ENCODE measurements at places on chromosomes 3 and 15.

GRCh38 chr3:167167491-167167890 lies 212.6 kb downstream of the ZBBX start:
- DNase-seq: no peak

DNA sequence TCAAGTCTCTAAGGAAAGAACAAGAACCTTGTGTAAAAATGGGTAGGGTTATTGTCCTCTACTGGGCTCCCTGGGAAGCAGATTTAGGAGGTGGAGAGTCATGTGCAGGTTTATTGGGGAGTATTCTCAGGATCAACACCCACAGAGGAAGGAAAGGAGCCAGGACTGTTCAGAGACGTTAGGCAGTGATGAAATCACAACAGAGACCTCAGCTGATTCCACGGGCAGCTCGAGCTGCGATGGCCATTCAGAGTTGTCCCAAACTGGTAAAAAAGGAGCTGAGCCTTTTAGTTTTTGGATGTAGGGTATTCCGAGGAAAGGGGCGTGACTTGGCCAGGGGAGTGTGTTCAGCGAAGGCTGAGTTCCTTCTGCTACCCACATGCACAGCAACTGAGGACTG lies 85.0 kb downstream of the RORA start:
- no peak for DNase-seq

DNA sequence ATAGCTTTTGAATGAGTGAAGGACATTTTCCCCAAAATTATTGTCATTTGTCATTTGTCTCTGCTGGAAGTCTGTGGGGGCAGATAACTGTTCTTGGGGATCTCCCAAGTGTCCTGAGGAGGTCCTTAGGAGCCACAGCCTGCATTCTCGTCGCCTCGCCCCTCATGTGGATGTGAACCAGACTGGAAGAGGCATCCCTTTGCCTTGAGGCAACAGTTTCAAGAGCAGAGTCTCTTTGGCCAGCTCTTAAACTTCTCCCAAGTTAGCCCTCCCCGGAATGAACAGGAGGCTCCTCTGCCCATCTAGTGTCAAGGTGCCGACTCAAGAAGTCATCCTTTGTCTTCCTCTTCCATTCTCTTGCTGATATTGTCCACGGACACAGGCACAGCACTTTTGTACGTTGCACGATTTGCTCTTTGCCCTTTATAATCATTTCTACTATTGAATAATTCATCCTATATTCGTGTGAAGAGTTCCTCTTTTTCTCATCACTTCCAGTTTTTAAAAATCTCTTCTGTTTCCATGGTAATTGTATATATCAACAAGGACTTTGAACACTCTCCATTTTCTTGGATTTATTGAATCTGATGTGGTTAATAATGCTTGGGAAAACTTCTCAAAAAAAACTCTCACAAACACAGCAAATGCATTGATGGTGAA lies 40.8 kb upstream of the CD47 start:
- DNase-seq: no peak

DNA sequence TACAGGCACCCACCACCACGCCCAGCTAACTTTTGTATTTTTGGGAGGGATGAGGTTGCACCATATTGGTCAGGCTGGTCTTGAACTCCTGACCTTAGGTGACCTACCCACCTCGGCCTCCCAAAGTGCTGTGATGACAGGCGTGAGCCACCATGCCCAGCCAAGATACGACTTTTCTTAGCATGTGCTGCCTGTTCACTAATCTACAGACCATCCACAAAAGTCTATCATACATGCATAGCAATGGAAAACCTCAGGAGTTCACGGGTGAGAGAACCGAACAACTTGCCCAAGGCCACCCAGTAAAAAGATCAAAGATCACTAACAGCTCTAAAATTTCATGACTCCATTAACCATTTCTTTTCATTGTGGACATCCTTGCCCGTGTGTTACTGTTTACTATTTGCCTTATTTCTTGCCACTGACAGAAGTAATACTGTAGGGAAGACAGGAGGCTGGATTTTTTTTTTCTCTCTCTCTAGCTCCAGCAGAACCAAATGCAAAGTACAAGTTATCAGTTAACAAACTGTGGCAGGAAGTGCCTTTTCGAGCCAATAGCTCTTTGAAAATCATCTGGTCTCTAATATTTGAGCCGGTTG lies 92.3 kb downstream of the FOXP1 start:
- no peak for DNase-seq

- no peak for DNase-seq
Measured at GRCh38 chr3:72630969-72631344, 217.3 kb downstream of the SHQ1 start.

GRCh38 chr3:194633349-194634004 lies at the start of gene TMEM44:
Gene TMEM44 (minus strand): TSS chr3:194633419. CDS start chr3:194633215, 204 bp downstream.
- peak; percentile 56 for DNase-seq

DNA sequence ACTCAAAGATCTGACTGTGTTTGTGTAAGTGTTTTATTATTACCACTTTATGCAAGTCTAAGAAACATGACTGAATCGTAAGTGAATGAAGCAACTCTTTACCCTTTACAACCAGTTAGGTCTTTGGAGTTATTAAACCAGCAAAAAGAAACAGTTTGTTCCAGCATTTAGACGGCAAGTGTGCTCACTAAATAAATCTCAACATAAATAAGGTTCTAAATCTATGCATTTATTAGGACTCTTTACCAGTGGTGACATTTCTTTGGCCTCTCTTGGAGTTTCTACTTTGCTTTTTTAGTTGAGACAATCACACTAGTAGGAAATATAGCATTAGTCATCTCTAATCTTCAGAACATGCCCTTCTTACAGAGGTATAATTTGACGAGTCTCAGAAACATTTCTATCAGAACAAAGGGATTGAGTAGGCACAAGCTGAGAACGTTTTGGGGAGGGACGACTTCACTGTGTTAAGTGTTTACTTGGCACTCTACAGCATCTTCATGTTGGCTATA lies 739.9 kb upstream of the NR2F2 start:
- DNase-seq: no peak

DNA sequence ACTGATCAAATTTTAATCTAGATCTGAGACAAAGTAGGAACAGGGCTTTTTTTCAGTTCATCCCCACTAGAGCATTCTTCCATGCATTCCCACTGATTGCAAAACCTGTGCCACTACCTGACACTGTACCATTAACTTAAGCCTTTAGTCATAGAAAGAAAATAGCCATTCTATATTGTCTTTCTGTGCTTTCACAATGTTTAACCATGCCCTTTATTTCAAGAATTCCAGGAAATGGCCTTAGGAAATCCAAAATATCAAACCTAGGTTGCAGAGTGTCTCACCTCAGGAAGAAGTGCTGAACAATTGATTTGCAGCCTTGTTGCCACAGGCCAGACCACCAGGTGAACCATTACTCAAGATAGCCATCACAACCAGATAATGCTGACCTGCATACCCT lies 56.2 kb upstream of the TGFBR2 start:
- no peak for DNase-seq

- DNase-seq: no peak
Measured at GRCh38 chr3:19885468-19885867, 48.5 kb downstream of the EFHB start.

DNA sequence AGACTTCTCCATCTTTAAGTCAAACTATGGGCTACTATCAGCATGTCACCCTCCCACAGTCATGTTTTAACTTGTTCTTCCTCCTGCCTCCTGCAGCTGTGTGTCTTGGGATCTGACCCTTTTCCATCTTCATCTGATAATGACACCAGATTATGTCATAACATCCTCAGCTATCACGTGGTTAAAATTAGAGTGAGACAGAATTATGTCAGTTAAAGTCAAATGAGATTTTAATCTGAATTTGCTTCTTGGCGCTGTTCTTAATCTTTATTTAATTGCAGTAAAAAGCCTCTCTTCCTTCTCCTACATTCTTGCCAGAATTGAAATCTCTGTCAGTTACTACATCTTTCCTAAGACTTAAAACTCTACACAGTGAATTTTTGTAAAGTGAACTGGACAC lies 107.2 kb downstream of the ARPP21 start:
- DNase-seq: no peak

DNA sequence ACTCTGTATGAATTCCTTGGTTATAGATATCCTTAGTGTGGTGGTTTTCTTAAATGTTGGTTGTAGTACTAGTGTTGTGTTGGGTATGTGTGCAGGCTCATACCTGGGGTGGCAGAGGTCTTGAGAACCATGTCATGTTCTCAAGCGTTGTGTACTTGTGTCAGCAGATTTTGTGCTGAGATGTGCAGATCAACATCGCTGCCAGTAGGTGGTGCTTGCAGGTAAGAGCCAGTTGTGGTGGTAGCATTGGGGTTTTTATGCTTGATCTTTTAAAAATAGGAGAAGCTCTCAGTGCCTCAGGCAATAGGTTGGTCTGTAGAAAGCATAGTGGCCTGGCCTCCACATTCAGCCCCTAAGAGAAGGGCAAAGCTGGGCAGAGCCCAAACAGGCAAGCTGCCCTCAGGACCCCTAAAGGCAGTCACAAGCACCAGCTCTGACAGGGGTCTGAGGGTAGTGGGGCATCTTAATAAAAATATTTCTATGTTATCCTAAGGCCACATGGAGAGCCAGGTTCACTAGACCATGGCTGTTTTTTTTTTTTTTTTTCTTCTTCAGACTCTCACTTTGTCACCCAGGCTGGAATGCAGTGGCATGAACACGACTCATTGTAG lies 164.0 kb downstream of the IL20RB start:
- DNase-seq: peak; percentile 4

All from stimulated activated CD4-positive, alpha-beta T cell treated with anti-CD3 and anti-CD28 coated beads, Interleukin-4, amount 100 ng/mL, for 1 hour (primary cell).